A549 treated with GW870086 at 1 μM for 4 hours (cell line): ENCODE measurements at places on chromosomes 5 and 9. TPM values are rescaled to one million over a fixed set of nuclear protein-coding genes. Genes with fewer than 3 reads are reported as not detected.

SAXO1 gene
- not detected in 5 replicates for total RNA-seq

IL9 gene
- total RNA-seq, result not detected in 5 replicates

CCIN gene
- not detected in 5 replicates for total RNA-seq

SLIT3 gene
- 13.4 to 18.4 TPM (median 16.4 TPM) in 5 replicates for total RNA-seq

WNK2 gene
- 4.1 to 9.0 TPM (median 6.2 TPM) in 5 replicates for total RNA-seq

TMEM174 gene
- total RNA-seq, result not detected in 5 replicates

RECK gene
- 6.3 to 7.3 TPM (median 6.5 TPM) in 5 replicates for total RNA-seq

HAPLN1 gene
- not detected in 5 replicates for total RNA-seq

SHROOM1 gene
- total RNA-seq, result 7.8 to 10.7 TPM (median 9.6 TPM) in 5 replicates

FBLL1 gene
- 0.10 to 0.19 TPM (median 0.11 TPM) in 3 of 5 replicates, not detected in the others for total RNA-seq

DBH gene
- not detected in 5 replicates for total RNA-seq

ARHGAP26 gene
- 5.9 to 9.5 TPM (median 8.8 TPM) in 5 replicates for total RNA-seq

PAPPA gene
- 18.8 to 29.7 TPM (median 26.2 TPM) in 5 replicates for total RNA-seq

FSTL4 gene
- total RNA-seq, result 4.0 to 5.1 TPM (median 4.5 TPM) in 5 replicates

SLC36A2 gene
- total RNA-seq, result not detected in 5 replicates

NRARP gene
- 1.9 to 4.6 TPM (median 4.1 TPM) in 5 replicates for total RNA-seq

LVRN gene
- 0.06 to 0.08 TPM (median 0.07 TPM) in 3 of 5 replicates, not detected in the others for total RNA-seq

TAF11L5 gene
- not detected in 5 replicates for total RNA-seq

CHSY3 gene
- total RNA-seq, result 0.10 to 0.16 TPM (median 0.13 TPM) in 4 of 5 replicates, not detected in the other

LOX gene
- total RNA-seq, result 0.93 to 2.5 TPM (median 1.4 TPM) in 5 replicates

LECT2 gene
- total RNA-seq, result not detected in 5 replicates

IL13 gene
- total RNA-seq, result 0.12 TPM in 1 of 5 replicates, not detected in the others

MAT2B gene
- 35.5 to 48.3 TPM (median 44.6 TPM) in 5 replicates for total RNA-seq

GFI1B gene
- not detected in 5 replicates for total RNA-seq

ADAMTS19 gene
- not detected in 5 replicates for total RNA-seq

PCDHA9 gene
- total RNA-seq, result 0.02 to 0.07 TPM in 2 of 5 replicates, not detected in the others

GPRIN1 gene
- 6.9 to 9.5 TPM (median 8.6 TPM) in 5 replicates for total RNA-seq

ANXA2R gene
- 2.1 to 4.2 TPM (median 3.6 TPM) in 5 replicates for total RNA-seq

FOXD4L5 gene
- not detected in 5 replicates for total RNA-seq

MYORG gene
- total RNA-seq, result 3.3 to 5.2 TPM (median 4.6 TPM) in 5 replicates

SGCD gene
- total RNA-seq, result 4.1 to 6.2 TPM (median 4.3 TPM) in 5 replicates
